ENCODE measurements at places on chromosomes 11 and 22.

- ATAC-seq, result no peak
Measured at GRCh38 chr11:129595038-129595962, 219.7 kb downstream of the BARX2 start.

DNA sequence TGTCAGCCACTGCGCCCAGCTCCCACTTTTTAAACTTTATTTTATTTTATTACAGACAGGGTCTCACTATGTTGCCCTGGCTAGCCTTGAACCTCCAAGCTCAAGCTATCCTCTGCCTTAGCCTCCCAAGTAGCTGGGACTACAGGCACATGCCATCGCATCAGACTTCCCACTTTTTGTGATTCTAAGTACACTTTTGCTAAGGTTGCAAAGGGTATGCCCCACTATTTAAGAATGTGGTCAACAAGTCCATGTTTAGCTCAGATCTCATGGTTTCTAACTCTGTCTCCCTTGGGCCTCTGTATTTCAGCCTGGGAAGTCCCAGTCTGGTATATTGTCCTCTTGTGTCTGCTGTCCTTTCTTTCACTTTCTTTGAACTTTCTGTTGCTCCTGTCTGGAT, 35.3 kb downstream of the EXPH5 start:
- no peak for ATAC-seq

DNA sequence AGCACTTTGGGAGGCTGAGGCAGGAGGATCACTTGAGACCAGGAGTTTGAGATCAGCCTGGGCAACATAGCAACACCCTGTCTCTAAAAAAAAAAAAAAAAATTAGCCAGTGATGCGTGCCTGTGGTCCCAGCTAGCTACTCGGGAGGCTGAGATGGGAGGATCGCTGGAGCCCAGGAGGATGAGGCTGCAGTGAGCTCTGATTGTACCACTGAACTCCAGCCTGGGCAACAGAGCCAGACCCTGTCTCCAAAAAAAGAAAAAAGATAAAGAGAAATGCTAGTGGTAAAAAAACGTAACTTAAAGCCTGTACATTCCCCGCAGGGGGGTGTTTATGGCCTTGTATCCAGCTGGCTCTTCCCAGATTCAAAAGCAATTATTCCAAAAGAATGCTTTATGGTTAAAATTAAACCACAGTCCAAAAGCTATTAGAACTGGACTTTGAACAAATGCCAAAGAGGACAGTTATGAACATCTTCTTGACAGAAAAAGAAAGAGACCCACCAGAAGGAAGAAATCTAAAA, 16.4 kb upstream of the SNX32 start:
- no peak for ATAC-seq

- ATAC-seq, result no peak
Measured at GRCh38 chr11:69212798-69213110, 57.0 kb downstream of the SMIM38 start.

DNA sequence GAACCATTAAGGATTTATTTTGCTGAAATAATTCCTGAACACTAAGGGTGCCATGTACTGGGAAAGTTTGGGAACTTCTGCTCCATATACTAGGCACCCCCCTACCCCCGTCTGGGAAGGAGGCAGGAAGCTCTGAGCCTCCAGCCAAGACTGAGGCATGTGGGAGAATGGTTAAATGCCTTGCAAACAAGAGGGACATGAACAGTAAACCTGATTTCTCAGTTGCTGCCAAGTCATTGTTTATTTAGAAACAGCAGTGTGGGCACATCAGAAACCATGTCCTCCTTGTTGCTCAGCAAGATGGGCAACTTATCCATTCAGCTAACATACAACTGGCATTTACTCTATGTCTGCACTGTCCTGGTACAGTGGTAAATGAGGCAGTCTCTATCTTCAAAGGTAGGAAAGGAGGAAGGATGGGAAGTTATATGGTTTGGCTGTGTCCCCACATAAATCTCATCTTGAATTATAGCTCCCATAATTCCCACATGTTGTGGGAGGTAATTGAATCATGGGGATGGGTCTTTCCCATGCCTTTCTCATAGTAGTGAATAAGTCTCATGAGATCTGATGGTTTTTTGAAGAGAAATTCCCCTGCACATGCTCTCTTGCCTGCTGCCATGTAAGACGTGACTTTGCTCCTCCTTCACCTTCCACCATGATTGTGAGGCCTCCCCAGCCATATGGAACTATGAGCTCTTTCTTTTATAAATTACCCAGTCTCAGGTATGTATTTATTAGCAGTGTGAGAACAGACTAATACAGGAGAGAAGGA, 459.1 kb downstream of the MIAT start:
- ATAC-seq, result no peak

DNA sequence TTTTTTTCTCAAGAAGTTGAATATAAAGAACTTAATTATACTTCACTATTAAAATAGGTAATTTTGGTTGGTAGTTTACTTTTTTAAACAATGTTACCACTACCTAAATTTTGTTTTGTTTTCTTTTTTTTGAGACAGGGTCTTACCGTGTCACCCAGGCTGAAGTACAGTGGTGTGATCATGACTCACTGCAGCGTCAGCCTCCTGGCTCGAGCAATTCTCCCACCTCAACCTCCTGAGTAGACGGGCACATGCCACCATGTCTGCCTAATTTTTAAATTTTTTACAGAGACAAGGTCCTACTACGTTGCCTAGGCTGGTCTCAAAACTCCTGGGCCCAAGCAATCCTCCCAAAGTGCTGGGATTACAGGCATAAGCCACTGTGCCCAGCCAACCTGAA, 17.6 kb downstream of the SPCS2 start:
- ATAC-seq, result no peak

- no peak for ATAC-seq
Measured at GRCh38 chr11:77223797-77224196, 77.7 kb downstream of the GDPD4 start.

GRCh38 chr22:38230108-38230825, 28.5 kb downstream of the MAFF start:
- no peak for ATAC-seq

DNA sequence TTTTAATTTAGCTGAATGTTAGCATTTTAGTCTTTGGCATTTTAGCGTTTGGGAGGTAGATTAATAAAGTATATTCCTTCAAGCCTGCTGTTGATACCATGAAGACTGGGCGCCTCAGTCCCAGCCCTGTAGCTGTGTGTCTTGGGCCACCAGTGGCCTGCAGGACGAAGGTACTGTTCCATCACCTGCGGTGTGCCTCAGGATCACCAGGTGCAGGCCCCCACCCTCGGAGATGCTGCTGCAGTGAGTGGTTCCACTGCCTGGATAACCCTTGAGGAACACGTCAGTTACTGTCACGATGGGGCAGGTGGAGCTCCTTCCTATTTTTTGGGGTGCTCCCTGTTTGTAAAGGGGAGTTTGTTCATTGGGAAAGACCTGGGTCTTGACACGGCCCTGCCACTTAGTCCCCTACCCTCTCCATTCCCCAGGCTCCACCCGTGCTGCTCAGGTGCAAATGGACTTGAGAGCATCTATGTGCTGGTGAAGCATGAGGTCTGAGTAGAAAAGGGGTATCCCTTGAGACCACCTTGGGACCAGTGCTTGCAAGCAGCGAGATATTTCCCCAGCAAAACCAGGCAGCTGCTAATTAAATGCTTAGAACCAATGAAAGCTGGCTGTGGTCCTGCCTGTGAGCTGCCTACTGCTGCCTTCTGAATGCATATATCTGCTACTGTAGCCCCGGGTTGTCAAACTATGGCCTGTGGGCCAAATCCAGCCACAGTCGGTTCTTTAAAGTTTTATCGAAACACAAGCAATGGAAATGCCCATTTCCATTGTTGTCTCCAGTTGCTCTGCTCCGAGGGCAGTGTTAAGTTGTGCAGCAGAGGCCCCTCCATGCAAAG, 28.7 kb downstream of the INCENP start:
- ATAC-seq, result no peak

DNA sequence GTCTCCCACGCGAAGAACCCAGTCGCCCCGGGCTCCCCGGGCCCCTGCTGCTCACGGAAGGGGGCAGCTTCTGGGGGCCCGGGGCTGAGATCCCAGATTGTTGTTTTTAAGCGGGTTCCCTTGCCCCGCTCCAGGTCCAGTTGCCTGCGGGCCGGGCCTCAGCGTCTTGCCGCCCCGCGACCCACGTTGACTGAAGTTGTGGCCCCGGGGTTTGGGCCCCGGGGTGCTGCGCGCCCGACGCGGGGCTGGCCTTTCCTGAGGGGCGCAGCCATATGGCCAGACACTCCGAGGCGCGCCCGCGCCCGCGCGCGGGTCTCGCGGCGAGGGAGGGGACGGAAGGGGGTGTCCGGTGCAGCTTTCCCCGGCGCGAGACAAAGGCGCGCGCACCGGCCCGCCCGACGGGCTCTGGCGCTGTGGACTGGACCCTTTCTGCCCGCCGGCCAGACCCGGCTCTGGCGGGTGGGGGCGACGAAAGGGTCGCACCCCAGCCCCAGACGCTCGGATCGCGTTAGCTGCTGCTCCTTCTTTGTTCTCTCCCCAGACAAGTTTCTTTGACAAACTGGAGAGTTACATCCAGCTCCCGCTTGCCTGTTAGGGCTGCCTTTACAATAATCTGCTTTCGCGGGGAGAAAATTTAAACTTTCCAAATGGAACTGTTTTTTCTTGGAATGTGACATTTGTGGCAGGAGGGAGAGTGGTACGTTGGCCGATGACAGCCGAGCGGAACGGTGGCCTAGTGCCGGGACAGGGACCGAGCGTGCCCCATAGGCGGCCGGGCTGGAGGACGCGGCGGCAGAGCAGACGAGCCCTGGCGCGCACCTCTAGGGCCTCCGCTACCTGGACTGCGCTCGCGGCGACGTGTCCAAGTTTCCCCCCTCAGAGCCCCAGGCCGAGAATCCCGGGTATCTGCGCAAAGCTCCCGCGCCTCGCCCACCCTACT, 716 bp downstream of the AMOTL1 start:
- peak; percentile 26 for ATAC-seq

DNA sequence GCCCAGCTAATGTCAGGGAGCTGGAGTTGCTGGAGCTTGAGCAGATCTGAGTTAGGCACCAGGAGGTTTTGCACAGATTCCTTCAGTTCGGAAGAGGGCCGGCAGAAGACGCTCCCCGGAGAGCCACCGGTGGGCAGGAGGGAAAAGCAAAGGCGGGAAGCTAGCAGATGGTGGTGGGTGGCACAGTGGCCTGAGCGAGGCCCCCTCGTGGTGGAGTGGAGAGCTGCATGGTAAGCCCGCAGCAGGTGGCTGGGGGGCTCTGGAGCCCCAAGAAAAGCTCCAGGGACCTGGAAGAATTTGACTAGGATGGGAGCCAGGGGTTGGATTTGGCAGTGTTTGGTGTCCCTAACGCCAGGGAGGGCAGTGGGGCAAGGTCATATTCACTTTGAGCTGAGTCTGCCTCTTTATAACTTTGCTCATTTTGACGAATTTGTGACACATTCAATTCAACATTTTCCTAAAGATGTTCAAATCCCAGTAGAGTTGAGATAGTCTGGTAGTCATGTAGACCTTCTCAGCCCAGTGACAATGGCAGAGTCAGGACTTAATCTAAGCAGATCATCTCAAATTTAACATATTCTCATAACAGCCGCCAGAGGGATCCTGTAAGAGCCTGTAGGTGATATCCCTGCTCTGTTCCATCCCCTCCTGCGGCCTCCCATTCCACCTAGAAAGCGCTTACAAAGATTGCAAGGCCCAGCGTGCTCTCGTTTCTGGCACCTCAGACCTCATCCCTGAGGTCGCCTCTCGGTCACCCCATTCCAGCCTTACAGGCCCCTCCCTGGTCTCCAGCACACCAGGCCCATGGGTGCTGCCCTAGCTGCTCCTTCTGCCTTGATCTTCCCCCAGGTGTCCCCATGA, 57.9 kb downstream of the TRIM29 start:
- no peak for ATAC-seq

DNA sequence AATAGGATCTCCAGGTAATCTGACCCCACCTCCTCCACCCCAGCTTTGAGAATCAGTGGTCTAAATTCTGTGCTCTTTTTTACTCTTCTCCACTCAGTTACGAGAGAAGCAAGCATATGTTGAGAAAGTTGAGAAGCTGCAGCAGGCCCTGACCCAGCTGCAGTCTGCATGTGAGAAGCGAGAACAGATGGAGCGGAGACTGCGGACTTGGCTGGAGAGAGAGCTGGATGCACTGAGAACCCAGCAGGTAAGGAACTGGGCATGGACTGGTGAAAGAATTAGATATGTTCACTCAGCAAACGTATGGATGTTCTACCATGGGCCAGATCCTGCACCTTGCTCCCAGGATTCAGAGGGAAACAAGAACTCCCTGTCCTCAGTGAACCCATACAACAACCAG, 85.7 kb downstream of the AMOTL1 start:
- ATAC-seq, result no peak

- ATAC-seq, result peak; percentile 26
Measured at GRCh38 chr11:8766988-8767374, 84.4 kb downstream of the RPL27A start.

GRCh38 chr11:45662665-45663485, 2.5 kb downstream of the CHST1 start:
- ATAC-seq, result no peak

GRCh38 chr11:42906226-42906625, 405.6 kb upstream of the API5 start:
- no peak for ATAC-seq

GRCh38 chr11:92308366-92308765, 83.7 kb downstream of the FAT3 start:
- no peak for ATAC-seq

GRCh38 chr11:48062649-48063048, 82.3 kb downstream of the PTPRJ start:
- no peak for ATAC-seq

- no peak for ATAC-seq
Measured at GRCh38 chr22:37611207-37611606, 2.6 kb downstream of the GGA1 start.

GRCh38 chr22:19405652-19406051, 25.9 kb downstream of the HIRA start:
- no peak for ATAC-seq

- ATAC-seq, result no peak
Measured at GRCh38 chr22:17641269-17641668, 2.7 kb downstream of the BCL2L13 start.

- ATAC-seq, result no peak
Measured at GRCh38 chr11:43234881-43235280, 76.9 kb upstream of the API5 start.

DNA sequence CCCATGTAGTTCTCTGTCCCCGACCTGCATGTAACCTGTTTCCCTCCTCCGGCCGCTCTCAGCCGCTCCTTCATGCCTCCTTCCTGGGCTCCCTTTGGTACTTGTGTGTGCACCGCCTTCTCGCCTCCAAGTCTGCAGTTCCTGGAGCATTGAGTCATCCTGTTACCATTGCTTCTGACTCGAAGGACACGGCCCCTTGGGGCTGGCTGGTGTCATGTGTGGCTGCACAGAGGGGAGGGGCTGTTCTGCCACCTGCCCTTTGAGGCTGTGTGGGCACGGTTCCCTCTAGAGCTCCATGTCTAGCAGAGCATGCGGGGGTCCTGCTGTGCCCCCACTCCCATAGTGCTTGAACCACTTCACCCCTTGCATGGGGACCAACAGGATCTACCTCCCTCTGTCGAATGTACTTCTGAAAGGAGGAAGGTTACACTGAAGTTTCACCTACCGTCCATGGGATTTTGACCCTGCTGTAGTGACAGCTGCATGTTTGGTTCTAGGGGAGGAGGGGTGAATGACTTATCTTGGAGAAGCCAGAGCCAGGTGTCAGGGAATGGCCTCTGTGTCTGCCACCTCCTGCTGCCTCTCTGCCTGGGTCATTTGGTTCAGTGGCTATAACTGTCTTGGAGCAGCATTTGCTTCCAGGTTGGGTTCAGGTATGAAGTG, 39.6 kb downstream of the BCR start:
- no peak for ATAC-seq
